ENCODE measurements at places on chromosomes 3 and 15. TPM values are rescaled to one million over a fixed set of nuclear protein-coding genes. Genes with fewer than 3 reads are reported as not detected.

Gene RARB
- under 0.01 TPM for total RNA-seq

Gene CFAP100
- not detected for total RNA-seq

Gene SAMMSON
- total RNA-seq, result under 0.01 TPM

Gene ILDR1
- 0.54 TPM for total RNA-seq

Gene CATSPER2
- total RNA-seq, result 3.2 TPM

Gene FBXL2
- total RNA-seq, result 1.9 TPM

Gene NR2E3
- total RNA-seq, result not detected

Gene ZIC1
- not detected for total RNA-seq

Gene GOLGA8T
- total RNA-seq, result not detected

Gene CDHR4
- total RNA-seq, result 0.27 TPM

Gene GABRR3
- total RNA-seq, result not detected

Gene CNBP
- total RNA-seq, result 200 TPM

Gene WWTR1
- 0.54 TPM for total RNA-seq

Gene RAB5A
- total RNA-seq, result 36.4 TPM

Gene DUOXA1
- total RNA-seq, result under 0.01 TPM

Gene GCSAM
- total RNA-seq, result 1.3 TPM

Gene TMEM115
- 49.3 TPM for total RNA-seq

Gene ITIH1
- under 0.01 TPM for total RNA-seq

Gene UACA
- total RNA-seq, result 3.0 TPM

Gene ATP6V1A
- 35.0 TPM for total RNA-seq

Gene SIDT1
- 15.1 TPM for total RNA-seq

Gene SLC26A6
- total RNA-seq, result 20.2 TPM

Gene ZBBX
- under 0.01 TPM for total RNA-seq

Gene TNIK
- total RNA-seq, result 7.3 TPM

Gene CCDC39
- total RNA-seq, result not detected

Gene GPR15
- total RNA-seq, result not detected

Gene CCR8
- total RNA-seq, result not detected

Gene PPCDC
- total RNA-seq, result 36.9 TPM

Gene CCR4
- total RNA-seq, result 0.27 TPM

Gene ZNF860
- total RNA-seq, result under 0.01 TPM

Gene UBE2E2
- total RNA-seq, result 2.2 TPM

Gene GPR176
- total RNA-seq, result 0.27 TPM

Gene DZIP1L
- 7.3 TPM for total RNA-seq

Gene RAD51
- total RNA-seq, result 4.6 TPM

Gene RNF123
- 37.4 TPM for total RNA-seq

Gene CPB1
- total RNA-seq, result under 0.01 TPM

Gene NEK10
- 1.3 TPM for total RNA-seq

Data from hematopoietic multipotent progenitor cell (in vitro differentiated cells).